Lower lobe of right lung (tissue), 2 donors: ENCODE measurements at places on chromosomes 6 and 20. TPM values are rescaled to one million over a fixed set of nuclear protein-coding genes. Genes with fewer than 3 reads are reported as not detected.

The NKX2-2 gene
- not detected for total RNA-seq

- DNase-seq: no peak
These were observed 94.8 kb upstream of the CNKSR3 start for GRCh38 chr6:154605178-154605881.

The FERMT1 gene
- 1.4 TPM for total RNA-seq

The HIVEP1 gene
- 22.8 TPM for total RNA-seq

- no peak for DNase-seq
These were observed 34.0 kb upstream of the BMP6 start for GRCh38 chr6:7691675-7692452.

GRCh38 chr20:61343934-61344333 is 91.9 kb downstream of the CDH4 start:
- no peak for DNase-seq

The CCN5 gene
- total RNA-seq: 42.3 TPM

The RGS17 gene
- 0.59 TPM for total RNA-seq

The ZNF334 gene
- 4.7 TPM for total RNA-seq

DNA sequence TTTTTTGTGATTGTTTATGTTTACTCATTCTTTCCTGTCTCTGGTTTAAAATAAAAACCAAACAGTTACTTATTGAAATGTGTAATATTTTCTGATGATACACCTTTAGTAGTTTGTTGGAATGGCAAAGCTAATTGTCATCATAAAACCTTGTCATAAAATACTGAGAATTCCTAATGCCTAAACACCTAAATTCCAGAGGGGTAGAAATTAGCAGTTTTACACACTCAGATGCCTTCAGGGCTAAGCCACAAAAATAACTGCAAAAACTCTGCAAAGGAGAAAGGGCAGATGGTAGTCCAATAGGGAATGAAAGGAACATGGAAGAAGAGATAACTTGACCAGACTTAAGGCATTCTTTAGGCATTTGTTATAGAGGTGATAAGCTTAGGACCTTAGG is 30.3 kb downstream of the FAM83B start:
- DNase-seq: no peak

- no peak for DNase-seq
These were observed 90.2 kb downstream of the DST start for GRCh38 chr6:56552187-56553130.

DNA sequence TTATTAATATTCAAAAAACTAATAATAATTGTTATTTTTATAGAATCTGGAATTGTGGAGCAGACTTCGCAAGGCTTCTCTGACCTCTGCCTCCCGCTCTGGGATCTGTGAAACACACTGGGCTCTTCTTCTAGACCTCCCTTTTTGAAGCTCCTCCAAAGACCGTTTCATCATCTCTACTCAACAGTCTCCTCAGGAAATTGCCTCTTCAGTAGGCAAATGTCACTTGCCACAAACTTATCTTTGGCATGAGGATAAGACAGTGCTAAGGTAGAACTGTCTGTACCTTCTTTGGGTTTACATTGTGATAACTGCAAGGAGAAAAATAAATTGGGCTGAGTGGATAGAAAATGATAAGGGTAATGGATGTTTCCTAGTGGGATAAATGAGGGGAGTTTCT is 2.3 kb upstream of the MAS1L start:
- DNase-seq: no peak

- no peak for DNase-seq
These were observed 11.3 kb downstream of the GRIK2 start for GRCh38 chr6:101404775-101405174.

The BPI gene
- 0.44 TPM for total RNA-seq

The NMBR gene
- total RNA-seq: not detected

- no peak for DNase-seq
These were observed 234.3 kb downstream of the CDC5L start for GRCh38 chr6:44621846-44622245.

DNA sequence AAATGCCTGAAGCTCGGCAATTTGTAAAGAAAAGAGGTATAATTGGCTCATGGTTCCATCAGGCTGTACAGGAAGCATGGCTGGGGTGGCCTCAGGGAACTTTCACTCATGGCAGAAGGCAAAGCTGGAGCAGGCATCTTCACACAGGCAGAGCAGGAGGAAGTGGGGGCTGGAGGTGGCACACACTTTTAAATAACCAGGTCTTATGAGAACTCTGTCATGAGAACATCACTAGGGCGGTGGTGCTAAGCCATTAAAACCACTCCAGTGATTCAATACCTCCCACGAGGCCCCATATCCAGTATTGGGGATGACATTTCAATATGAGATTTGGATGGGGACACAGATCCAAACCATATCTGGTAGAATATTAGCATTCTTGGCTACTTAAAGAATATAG is 345.2 kb downstream of the ARHGAP18 start:
- no peak for DNase-seq

DNA sequence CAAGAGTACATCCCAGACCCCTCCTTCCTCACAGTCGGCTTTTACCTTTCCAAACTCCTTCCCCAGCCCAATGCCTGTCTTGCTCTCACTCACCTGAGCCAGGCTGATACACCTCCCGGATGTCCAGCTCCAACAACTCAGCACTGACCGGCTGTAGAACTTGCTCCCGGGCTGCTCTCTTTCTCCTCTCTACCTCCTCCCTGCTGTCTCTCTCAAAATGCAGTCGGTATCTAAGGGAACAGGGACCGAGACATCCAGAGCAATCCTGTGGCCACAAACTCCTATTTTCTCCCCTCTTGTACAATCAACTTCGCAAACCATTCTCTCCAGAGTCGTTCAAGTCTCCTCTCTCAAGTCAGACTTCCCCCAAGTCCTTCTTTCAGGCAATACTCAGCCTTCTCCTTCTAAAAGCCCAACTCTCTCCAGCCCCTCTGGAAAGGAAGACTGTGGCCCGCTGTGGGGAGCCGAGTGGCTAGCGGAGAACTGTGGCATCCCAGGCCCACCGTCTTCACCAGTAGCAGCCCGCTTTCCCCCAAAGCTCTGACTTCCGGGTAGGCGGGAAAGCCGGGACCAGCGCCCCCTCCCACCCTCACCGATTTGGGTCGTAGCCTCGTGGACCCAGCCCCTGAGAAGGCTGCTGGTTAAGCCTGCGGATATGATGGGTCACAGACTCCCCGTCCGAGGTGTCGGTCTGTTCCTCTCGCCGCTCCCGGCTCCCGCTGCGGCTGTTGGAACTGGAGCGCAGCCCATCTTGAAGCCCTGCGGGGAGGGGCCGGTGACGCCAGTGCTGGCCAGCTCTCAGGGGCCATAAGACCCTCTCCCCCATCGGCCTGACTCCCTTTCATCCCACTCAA is 1.1 kb downstream of the GNL1 start:
- DNase-seq: peak; percentile 65

The CD93 gene
- 99.7 TPM for total RNA-seq

- no peak for DNase-seq
These were observed 124.0 kb downstream of the EDN1 start for GRCh38 chr6:12414096-12414675.

The LRRC1 gene
- 13.4 TPM for total RNA-seq

The ARFGEF3 gene
- 33.8 TPM for total RNA-seq

DNA sequence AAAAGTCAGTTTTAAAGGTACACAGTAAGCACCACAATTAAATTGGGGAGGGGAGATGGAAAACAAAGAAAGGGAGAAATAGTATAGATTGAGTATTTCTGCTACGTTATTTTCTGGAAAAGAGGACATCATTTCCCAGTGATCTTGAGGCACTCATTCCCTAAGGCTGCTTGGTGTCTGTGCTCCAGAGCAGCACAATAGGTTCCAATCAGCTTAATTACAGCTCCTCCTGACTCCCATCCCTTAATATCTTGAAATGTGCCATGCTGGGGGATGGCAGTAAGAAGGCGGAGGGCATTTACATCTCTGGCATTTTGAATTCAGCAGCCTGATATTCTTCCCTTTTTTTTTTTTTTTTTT is 39.5 kb upstream of the BEND3 start:
- DNase-seq: no peak

DNA sequence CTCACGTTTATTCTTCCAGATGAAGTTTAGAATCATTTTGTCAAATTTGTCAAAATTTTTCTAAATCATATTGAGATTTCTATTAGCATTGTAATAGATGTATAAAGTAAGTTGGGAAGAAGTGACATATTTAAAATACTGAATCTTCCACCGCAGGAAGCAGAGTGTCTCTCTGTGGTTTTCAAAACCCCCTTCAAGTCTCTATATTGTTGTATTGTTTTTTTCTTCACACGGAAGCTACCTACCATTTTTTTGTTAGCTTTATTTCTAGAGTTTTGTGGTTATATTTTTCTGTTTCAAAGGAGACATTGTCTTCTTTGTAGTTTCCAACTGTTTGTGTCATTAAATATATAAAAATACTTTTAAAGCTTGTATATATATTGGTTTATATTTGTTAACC is 188.6 kb downstream of the ZDHHC14 start:
- DNase-seq: no peak

DNA sequence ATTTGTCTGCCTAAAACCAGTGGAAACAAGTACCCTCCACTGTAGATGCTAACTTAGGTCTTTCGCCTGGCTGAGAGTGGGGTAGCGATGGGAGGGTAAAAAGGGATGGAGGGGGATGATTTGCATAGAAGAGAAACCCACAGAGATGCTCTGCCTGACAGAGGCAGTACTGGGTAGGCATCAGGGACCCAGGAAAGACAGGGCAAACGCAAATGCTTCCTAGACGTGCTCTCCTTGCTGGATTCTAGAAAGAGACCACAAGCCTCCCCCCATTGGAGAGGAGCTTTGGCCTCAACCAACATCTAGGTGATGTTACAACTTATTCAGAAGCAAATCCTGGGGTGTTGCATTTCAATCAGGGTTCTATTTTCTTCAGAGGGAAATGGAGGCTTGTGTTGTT is 3.2 kb downstream of the OLIG3 start:
- DNase-seq: no peak

The MYLK4 gene
- 0.56 TPM for total RNA-seq

DNA sequence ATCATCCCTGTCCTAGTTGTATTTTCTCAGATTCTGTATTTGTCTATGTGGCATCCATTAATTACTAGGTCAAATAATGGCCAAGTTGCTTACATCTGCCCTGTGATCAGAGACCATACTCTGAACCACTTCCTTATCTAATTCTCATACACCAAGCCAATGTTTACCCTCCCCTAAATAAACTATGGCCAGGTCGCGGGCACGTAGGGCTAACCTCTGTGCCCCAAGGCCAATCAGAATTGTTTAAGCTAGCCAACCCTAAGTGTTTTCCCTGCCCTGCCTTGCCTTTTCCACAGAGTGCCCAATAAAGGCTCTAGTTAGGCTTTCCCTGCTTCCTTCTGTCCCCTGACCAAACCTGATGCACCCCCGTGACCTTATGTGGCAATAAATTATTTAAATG is 2.8 kb upstream of the CALHM4 start:
- no peak for DNase-seq

The SLCO4A1 gene
- 72.4 TPM for total RNA-seq

DNA sequence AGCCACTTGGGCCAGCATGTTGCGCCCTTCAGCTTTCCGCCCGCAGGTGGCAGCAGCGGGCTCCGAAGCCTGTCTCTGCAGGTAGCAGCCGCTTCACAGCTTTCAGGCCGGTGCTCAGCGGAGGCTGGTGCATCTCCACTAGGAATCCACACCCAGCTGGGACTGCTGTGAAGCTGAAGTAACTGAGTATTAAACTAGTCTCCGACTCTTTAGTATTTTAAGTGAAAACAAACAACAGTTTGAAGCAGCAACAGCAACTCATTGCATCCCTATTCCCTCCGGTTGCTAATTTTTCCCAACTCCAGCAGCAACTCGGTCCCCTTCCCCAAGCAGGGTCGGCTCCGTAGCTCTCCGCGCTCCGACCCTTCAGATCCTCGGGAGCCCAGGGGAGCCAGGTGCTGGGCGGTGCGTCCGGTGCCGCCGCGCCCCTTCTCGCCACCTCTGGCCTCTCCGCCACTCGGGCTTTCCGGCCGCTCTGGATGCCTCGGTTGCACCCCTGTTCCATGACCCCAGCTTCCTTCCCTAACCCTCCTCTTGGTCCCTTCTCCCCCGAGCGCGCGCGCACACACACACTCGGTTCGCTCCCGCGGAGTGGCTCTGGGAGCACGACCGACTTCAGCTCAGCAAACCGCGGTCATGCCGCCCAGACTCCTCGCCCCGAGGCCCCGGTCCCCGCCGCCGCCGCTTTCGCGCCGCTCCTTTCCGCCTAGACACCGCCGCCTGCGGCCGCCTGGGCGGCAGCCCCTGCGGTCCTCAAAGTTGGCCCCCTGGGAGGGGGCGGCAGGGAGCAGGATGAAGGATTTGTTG is 765 bp upstream of the NKAIN2 start:
- DNase-seq: peak; percentile 83

- DNase-seq: peak; percentile 84
These were observed at the start of gene PDE7B for GRCh38 chr6:135851442-135852271. Gene PDE7B (plus strand): TSS chr6:135851701.

DNA sequence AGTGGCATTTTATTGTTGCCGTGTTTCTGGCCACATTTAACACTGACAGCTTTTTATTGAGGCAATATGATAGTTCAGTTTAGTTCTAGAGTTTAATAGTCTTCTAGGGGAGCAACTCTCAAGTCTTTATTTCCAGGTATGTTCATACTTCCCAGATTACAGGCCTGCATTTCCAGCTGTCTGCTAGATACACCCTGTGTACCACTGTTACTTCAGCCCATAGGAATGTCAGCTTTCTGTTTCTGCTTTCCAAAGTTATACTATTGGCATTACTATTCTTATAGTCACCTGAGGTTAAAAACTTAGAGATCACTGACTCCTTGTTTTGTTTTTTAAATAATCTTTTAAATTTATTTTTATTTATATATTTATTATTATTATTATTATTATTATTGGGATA is 7.6 kb downstream of the ZNF451 start:
- no peak for DNase-seq

DNA sequence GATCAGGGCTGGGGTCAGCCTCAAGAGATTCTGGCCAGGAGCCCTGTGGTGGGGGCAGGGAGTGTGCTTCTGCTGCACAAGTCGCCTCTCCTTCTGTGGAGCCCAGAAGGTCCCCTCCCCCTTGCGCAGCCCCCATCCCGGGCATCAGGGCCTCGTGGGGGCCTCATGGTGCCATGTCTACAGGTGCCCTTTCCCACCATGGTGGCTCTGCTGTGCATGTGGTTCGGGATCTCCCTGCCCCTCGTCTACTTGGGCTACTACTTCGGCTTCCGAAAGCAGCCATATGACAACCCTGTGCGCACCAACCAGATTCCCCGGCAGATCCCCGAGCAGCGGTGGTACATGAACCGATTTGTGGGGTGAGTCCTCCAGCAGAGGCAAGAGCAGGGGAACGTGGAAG is 48.1 kb downstream of the TM9SF4 start:
- DNase-seq: no peak

GRCh38 chr6:119676230-119676629 is 326.7 kb upstream of the MAN1A1 start:
- DNase-seq: no peak

GRCh38 chr6:2980465-2980855 is 9.1 kb upstream of the SERPINB6 start:
- no peak for DNase-seq

GRCh38 chr6:42390228-42390934 is 61.3 kb downstream of the TRERF1 start:
- DNase-seq: no peak

The RNF146 gene
- total RNA-seq: 61.7 TPM
